ENCODE measurements at places on chromosomes 1 and 21.

- no peak for DNase-seq
Measured at GRCh38 chr21:14236180-14236579, 20.2 kb downstream of the RBM11 start.

DNA sequence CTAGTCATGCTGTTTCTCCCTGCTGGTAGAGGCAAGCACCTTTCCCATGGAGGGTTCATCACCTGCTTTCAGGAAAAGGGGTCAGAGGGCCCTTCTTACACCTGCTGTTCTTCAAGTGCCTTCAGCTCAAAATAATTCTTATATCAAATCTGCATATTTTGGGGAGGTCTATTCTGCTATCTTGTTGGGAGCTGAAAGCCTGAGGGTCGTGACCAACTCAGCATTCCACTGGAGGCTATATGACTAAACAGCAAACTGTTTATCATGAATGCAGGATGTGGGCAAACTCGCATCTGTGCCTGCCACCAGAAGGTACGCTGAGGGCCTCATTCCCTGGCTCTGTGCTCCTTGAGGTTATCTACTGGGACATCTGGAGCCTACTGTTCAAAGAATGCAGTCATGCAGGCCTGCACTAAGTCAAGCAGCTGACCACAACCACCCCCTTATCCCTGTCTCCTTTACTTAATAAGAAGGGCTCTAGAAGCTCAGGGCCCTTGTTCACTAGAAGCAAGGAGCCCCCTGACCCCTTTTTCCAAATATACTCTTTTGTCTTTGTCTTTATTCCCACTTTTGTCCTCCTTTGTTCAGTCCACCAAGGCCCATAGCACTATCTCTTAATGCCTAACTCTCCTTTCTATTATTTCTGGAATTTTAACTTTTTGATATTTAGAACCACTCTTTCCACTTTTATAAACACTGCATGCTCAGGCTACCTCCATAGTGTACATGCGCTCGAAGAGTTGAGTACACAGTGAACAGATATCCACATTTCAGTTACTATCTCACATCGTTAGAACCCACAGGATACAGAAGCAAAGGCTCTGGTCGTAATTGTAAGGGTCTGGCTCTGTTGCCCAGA is 4.5 kb upstream of the TRIM17 start:
- no peak for DNase-seq

GRCh38 chr1:28899267-28899666 is 15.1 kb upstream of the EPB41 start:
- no peak for DNase-seq

- no peak for DNase-seq
Measured at GRCh38 chr1:29309075-29309474, 72.8 kb downstream of the PTPRU start.

- no peak for DNase-seq
Measured at GRCh38 chr21:31599563-31599962, 59.9 kb upstream of the SOD1 start.

DNA sequence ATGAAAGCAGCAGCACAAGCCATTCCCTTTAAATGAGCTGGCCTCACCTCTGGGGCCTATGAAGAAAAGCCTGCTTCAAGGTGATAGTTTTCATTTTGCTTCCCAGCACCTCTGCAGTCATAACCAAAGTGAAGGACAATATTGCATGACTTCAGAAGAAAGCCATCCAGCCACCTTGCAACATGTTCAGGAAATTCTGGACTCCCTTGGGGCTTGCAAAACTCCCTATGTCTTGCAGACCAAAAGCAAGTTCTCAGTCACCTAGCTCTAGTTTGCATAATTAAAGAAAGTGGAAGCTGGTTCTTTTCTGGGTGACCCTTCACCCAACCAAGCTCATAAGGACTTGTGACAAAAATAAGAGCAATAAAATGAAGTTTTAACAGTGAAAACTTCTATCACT is 87.6 kb downstream of the GFI1 start:
- DNase-seq, result no peak

DNA sequence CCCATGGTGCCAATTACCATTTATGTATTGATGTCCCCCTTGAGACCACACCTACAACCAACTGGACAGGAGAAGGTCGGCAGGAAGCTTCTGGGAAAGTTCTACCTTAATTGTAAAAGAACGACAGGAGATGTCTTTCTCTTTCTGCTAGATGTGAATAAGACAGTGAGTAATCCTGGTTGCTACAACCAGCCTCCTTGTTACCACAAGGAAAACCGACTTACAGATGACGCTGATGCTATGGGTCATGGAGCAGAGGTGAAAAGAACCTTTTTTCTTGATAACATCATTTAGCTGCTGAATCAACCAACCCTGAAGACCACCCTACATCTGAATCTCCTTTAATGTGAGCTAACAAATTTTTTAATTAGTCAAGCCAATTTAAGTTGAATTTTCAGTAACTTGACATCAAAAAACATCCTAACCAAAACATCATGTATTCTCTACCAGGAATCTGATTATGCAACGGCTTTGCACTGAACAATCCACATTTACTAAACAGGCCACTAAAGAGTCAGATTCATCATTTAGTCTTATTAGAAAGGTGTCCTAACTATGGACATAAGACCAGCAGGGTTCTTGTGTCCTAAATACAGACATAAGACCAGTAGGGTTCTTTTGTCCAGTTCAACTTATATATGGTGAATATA is 23.0 kb downstream of the RGS2 start:
- DNase-seq, result no peak

DNA sequence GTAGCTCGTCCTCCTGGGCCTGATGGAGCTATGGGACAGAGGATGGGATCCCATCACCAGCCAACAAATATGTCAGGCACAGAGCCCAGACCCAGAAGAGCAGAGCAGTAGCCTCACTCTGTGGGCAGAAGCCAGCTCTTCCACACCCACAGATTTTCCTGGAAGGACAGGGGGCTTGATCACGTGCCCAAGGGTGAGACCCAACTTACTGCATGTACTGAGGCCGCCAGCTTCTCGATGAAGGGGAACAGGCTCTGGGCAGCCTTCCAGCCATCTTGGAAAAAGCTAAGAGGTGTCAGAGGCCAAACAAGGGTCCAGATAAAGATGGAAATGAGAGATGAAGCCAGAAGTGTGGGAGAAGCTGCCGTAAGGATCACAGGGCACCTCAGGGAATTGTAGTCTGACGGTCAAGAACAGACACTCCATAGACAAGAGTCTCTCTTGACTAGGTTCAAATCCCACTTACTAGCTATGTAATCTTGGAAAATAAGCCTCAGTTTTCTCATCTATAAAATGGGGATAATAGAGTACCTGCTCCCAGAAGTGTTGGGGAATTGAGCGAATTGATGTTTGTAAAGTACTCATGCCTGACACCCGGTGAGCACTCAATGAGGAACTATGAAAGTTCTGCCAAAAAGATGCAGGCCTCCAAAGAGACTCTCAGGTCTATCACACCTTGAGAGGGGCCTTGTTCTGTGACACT is 17.0 kb upstream of the TCEA3 start:
- no peak for DNase-seq

- DNase-seq, result no peak
Measured at GRCh38 chr1:157181790-157182189, 43.6 kb upstream of the ETV3 start.
